Right lung (tissue), 10 donors: ENCODE measurements at places on chromosomes 2 and 18. TPM values are rescaled to one million over a fixed set of nuclear protein-coding genes. Genes with fewer than 3 reads are reported as not detected.

DNA sequence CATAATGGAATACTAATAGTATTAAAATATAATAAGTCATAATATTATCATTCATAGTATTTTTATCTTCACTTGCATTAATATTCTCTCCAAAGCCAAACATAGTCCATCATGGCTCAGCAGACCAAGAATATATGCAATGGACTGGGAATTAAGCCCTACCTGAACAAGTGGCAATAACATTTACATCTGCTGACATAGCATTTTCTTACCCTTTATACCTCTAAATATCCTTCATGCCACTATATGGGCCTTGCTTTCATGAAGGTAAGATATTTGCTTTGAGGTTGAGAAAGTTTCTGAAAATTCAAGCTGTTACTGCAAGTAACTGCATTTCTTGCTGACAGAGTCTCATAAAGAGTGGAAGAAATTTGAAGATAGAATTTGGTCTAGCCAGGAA, 847.4 kb upstream of the GCFC2 start:
- DNase-seq = no peak

DNA sequence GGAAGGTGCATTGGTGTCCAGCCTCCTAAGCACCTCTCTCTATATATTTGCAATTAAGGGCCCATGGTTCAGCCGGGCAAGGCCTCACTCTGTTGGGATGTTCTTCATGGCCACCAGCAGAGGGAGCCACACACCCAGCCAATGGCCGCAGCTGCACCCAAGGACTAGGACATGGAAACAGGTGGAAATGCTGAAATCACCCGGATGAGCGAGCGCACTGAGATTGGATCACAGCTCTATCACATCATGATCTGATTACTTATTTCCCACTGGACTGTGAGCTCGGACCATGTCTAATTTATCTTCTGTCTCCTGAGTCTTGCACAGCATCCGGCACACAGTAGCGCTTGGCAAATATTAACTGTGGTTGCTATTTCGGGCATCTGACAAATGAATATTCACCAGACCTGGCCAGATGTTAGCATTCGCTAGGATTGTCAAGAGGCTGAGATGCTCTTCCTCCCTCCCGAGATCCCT, 31.2 kb downstream of the KIF3C start:
- DNase-seq = peak; percentile 46

The EPB41L3 gene
- 41.5 TPM for polyA plus RNA-seq

DNA sequence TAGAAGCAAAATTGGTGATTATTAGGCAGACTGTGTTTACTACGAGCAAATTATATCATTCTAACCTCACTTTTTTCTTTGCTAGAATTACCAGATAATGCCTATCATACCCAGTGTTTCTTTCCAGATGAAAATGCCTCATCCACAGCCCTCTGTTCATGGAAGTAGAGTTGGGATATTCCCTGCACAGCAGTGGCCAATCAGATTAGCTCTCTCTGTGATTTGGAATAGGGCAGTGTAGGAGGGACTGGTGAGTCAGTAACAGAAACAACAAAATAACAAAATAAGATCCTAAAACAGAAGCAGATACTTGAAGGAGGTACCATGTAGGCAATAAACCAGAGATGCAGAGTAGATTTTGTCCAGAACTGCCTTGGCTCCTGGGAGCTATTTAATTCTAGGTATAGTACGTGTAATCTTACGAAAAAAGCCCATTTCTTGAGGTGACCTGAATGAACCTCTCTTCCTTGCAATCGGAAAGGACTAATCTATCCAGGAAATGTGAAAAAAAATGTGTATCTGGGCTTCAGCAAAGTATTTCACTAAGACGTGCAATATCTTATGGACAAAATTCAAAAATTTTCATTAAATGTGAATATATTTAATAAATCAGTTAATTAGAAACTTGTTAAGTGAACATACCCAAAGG, 18.4 kb upstream of the TMEM17 start:
- DNase-seq = no peak

- DNase-seq = no peak
Observed at GRCh38 chr2:37506407-37507050, 162.1 kb downstream of the QPCT start.

DNA sequence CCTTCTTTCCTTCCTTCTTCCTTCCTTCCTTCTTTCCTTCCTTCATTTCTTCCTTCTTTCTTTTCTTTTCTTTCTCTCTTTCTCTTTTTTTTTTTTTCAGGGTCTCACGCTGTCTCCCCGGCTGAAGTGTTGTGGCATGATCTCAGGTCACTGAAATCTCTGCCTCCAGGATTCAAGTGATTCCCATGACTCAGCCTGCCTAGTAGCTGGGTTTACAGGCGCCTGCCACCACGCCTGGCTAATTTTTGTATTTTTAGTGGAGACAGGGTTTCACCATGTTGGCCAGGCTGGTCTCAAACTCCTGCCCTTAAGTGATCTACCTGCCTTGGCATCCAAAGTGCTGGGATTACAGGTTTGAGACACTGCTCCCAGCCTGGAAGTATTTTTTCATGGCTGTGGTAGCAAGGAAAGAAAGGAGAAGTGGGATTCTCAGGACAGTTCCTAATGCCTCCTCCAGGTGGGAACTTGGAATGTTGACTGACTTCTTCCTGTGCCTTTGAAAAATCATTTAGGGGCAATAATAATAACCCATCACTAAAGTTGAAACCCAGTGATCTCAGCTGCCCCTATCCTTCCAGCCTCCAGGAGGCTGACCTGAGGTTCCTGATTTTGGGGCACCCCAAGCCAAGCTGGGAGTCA, 89.3 kb upstream of the CELF4 start:
- no peak for DNase-seq

The MOGAT1 gene
- not detected for polyA plus RNA-seq

The PXDN gene
- 178 TPM for polyA plus RNA-seq

GRCh38 chr2:209988010-209988409, 14.4 kb upstream of the RPE start:
- no peak for DNase-seq

The IRS1 gene
- 33.1 TPM for polyA plus RNA-seq
